ENCODE measurements at places on chromosomes 16 and 17.

GRCh38 chr17:39604911-39605491 is 2.7 kb downstream of the NEUROD2 start:
- DNase-seq: no peak

- no peak for DNase-seq
These were observed 270.7 kb upstream of the SOX9 start for GRCh38 chr17:71849783-71850768.

GRCh38 chr17:29905086-29905878 is 24.7 kb downstream of the SSH2 start:
- no peak for DNase-seq

DNA sequence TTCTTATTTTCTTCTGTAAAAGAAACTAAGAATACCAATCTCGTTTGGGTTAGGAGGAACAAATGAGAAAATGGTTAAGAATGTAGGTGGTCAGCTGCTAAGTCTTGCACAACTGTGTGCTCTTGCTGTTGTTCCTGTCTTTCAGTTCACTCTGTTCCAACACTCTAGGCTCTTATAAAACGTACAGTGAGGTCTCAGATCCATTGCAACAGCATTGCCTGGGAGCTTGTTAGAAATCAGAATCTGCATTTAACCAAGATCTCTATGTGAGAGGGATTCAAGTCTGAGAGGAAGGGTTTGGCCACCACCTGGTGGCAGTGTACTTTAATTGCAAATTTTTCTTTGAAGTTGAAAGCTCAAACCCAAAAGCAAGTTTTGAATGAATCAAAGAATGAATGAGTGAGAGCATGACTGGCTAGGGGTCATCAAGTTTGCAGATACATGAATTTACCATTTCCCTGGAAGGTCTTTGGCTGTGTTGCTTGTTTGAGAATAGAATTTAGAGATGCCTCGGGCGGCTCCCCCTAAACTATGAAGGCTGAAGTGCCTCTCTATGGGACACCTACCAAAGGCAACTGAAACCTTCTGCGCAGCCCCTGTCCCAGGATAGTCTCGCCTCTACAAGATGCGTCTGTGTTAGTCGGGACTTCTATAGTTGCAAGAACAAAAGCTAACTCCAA is 2.5 kb downstream of the ALOX15B start:
- peak; percentile 33 for DNase-seq

- peak; percentile 48 for DNase-seq
These were observed 892 bp downstream of the ABCC1 start for GRCh38 chr16:15950161-15950854.

- DNase-seq: no peak
These were observed 136.5 kb downstream of the SKAP1 start for GRCh38 chr17:48293319-48294019.

DNA sequence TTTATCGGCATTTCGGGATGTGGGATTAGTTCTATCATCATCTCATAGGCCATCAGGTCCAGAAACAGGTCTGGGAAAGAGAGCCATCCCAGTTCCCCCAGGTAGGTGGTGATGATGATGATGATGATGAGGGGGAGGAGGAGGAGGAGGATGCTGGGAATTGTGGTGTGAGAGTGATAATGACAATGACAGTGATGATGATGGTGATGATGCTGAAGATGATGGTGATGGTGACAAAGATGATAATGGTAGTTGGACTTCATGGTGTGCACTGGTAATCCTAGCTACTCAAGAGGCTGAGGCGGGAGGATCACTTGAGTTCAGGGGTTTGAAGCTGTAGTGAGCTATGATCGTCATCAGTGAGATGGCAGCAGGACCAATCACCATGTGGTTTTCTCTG is 16.3 kb upstream of the GCSH start:
- DNase-seq: no peak

DNA sequence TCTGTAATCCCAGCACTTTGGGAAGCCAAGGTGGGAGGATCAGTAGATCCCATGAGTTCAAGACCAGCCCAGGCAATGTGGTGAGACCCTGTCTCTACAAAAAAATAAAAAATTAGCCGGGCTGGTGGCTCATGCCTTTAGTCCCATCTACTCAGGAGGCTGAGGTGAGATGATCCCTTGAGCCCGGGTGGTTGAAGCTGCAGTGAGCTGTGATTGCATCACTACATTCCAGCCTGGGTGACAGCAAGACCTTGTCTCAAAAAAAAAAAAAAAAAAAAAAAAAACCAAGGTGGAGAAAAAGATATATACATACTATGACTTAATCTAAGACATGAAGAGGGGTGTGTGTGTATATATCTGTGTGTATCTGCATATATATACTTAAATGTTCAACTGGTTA is 26.7 kb downstream of the BBS2 start:
- DNase-seq: no peak

DNA sequence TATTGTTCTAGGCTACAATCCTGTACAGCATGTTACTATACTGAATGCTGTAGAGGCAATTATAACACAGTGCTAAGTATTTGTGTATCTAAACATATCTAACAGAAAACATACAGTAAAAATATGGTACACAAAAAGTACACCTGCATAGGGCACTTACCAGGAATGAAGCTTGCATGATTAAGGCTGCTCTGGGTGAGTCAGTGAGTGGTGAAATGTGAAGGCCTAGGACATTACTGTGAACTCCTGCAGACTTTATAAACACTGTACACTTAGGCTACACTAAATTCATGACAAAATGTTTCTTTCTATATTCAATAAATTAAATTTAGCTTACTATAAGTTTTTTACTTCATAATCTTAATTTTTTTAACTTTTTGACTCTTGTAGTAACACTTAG is 37.1 kb downstream of the AMFR start:
- no peak for DNase-seq

- DNase-seq: no peak
These were observed 34.5 kb upstream of the KDM8 start for GRCh38 chr16:27168790-27169189.

DNA sequence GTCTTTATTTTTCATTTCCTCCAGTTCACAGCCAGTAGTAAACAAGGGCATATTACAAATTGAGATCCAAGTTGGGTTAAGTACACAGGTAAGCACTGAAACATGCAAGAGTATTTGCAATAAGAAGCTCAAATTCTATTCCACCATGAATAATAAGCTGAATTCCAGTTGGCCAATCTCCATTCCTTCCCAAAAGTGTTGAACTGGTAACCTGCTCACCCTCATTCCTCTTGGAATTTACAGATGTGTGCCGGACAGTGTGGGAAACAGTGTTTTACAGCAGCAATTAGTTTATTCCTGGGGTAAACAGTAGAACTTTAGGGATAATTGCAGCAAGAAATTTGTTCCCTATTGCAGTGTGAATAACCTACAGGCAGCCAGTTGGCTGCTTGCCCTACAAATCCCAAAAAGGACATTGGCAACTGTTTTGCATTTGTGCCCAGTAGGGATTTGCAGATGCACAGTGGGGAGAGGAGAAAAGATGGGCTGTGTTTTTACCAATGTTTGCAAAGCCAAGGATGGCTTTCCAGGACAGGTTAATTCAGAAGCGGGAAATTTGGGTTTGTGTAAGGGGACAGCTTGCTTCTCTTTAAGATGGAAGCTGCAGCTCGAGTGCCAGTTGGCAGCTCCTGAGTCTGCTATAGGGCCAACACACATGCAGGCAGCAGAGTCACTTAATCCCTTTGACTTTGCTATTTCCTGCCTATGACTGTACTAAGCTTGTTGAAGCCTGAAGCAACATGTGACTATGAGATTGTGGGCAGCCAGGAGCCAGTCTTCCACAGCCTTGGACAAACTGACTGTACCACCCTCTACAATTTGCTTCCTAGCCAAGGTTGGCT is 318.9 kb downstream of the MAP2K6 start:
- no peak for DNase-seq

DNA sequence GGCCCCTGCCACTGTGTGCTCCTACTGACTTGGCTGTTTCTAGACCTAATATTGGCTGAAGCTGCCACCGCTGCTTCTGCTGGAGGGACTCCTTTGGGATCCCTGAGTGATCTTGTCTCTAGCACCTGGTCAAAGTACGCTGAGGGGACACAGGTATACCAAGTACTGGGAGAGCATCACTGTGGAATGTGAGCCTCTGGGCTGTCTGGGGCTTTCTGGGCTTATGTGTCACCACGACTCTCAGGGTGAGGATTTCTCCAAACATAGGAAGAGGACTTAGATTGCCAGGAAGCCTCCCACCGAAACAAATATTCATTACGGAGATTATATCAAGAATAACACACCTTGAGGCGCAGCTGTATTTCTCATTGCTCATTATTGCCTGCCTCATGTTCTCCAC is 435.8 kb downstream of the HS3ST3B1 start:
- no peak for DNase-seq

DNA sequence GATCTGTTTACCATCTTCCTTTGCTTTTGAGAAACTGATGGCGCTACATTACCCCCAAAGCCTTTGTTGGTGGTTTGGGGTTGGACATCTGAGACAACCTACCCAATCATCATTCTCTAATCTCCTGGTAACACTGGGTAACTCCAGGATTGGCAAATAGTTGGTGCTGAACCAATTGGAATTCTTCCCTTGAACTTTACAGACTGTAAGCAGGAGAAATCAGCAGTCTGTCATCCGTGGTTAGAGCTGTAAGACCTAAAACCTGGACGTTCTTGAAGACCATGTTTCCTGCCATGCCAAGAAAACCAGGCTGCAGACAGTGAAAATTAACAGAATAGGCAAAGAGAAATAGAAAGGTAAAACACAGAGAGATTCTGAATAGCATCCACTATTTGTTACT is 398.8 kb upstream of the SALL1 start:
- no peak for DNase-seq

GRCh38 chr16:30649725-30650368 is 913 bp upstream of the PRR14 start:
- peak; percentile 33 for DNase-seq

GRCh38 chr16:85579923-85580580 is 33.1 kb upstream of the GSE1 start:
- DNase-seq: no peak

- DNase-seq: no peak
These were observed 18.3 kb upstream of the EFCAB13 start for GRCh38 chr17:47305302-47305923.

DNA sequence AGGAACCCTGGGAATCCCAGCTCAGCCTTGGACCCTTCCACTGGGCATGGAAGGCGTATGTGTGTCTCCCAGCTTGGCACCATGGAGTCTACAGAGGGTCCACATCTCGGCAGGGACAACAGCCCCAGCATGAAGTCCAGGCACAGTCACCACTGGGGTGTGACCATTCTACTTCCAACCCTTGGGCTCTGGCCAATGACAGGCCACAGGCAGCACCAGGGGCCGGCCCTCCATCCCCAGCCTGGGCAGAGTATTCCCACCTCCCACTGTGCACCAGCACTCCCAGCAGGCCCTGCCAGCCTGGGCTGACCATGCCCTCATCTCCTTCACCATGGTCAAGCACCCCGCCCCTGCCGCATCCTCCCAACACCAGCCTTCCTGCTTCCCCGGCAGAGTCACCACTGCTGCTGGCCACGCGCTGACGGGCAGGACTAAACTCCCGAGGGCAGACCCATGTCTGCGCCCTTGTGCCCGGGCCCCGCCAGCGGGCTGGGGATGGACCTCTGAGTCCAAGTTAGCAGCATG is 9.5 kb upstream of the PPP1R27 start:
- DNase-seq: no peak

DNA sequence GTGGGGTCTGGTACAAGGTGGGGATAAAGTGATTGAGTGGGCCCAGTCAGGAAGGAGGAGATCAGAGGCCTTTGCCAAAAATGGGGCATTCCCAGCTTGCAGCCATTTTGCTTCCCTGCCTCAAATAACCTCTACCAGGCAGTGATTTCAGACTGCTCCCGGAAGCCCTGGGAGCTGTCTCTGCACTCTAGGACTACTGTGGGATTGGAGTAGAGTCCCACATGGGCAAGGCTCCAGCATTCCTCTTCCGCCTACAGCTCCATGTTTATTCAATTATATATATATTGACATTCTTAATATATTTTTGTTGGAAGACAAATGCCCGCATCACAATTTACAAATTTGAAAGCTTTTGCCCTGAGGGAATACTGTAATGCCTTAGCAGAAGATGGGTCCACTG is 13.5 kb downstream of the SUPT6H start:
- DNase-seq: no peak

- no peak for DNase-seq
These were observed 17.3 kb downstream of the MAP2K6 start for GRCh38 chr17:69431835-69432234.

GRCh38 chr16:82580298-82580890 is 46.4 kb upstream of the CDH13 start:
- peak; percentile 15 for DNase-seq
